ENCODE measurements at places on chromosomes 12 and 14. TPM values are rescaled to one million over a fixed set of nuclear protein-coding genes. Genes with fewer than 3 reads are reported as not detected.

The OR4E2 gene
- not detected for total RNA-seq

DNA sequence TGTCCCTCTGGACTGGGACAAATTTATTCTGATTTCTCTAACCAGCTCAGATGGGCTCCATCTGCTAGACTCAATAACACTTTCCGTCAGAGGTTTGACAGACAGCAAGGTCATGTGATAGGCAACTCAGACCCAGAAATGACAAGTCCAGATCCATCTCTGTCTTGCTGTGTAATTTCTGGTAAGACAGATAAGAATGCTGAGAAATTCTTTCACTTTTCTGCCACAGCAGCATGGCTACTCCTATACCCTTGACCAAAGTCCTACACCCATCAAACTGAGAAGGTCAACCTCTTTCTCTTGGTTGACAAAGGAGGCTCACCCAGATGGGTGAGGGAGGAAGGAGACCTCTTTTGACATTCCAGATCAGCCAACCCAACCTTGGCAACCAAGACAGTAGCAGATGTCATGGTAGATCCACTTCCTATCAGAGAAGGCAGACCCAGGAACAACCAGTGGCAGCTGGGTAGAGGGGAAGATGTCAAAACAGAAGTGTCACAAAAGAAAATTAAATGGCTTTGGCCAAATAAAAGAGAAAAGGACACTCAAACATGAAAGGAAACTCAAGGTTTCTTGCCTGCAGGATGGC is 36.9 kb upstream of the PRKAB1 start:
- DNase-seq = no peak

DNA sequence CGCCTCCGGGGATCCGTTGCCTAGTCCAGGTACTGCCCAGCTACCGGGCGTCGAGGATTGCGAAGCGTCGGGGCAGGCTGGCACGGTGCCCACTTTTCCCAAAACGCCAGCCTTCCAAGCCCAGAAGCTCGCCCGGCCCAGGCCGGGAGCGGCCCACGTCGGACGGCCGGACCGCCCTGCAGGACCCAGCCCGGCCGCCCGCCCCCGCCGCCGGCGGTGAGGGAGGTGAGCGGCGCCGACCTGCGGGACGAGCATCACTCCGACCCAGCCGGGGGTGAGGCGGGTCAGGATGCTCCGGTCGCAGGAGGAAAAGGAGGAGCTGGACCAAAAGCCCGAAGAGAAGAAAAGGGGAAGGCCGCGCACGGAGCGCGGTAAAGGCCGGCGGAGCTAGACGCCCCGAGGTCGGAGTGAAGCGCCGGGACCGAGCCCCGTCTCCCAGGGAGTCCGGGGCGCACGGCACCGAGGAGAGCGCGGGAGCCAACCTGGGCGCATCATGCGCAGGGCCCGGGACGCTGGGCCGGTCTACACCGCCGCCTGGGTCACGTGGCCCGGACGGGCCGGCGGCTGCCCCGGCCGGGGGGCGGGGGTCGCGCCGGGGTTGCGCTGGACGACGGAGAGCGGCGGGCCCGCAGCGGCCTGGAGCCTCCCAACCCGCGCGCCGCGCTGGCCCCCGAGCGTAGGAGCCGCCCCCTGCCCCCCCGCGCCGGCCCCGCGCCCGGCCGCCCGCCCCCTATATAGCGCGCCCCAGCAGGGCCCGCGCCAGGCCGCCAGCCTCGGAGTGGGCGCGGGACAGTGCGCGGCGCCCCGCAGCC is at the start of gene AQP5:
TSS of gene AQP5 (plus strand) at position 762 of the 812 bp plus-strand sequence. CDS start 146 bp downstream, outside the sequence.
- DNase-seq = no peak

The PPP1R12A gene
- 176 TPM for total RNA-seq

GRCh38 chr14:30185832-30186231 is 258.2 kb upstream of the PRKD1 start:
- DNase-seq = no peak

The ZNF385A gene
- 1.1 TPM for total RNA-seq

- peak; percentile 64 for DNase-seq
These were observed at the start of gene INSM2 for GRCh38 chr14:35533357-35534207. Gene INSM2, plus strand, starts transcription at chr14:35534164. Its CDS starts 89 bp downstream, at chr14:35534253.

- DNase-seq = no peak
These were observed 447.3 kb downstream of the NELL2 start for GRCh38 chr12:44428825-44429224.

DNA sequence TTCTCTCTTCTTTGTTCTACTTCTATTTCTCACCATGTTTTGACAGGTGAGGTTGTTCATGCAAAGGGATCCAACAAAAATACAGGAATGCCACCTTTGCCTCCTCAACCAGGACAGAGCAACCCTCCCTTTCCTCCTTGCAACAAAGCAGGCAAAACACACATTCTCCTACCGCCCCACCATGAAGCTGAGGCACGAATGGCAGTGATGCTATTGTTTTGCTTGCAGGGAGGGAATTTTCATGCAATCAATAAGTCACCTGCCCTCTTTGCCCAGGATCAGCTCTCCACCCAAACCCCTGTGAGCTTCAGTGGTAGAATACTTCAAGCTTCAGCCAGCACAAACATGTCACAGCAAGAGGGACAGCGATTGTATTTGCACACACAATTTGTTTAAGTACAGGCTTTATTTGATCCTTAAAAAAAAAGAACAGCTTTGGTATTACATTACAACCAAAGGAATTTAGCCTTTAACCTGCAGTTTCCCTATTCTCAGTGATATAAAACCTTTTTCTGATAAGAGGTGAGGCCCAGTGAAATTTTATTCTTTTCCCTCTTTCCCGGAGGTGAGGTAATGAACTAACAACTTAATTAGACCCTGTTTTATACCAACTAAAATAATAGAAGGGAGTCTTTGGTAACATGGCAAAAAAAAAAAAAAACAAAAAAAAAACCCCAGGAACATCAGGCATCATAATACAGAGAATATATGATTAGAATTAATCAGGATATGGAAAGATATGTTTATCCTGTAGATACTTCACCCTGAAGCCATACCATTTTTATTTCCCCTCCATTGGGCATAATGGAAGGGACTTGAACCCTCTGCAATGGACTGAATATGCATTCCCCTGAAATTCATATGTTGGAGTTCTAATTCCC is 87.0 kb upstream of the EEA1 start:
- no peak for DNase-seq

GRCh38 chr14:104237651-104238423 is 99.5 kb downstream of the KIF26A start:
- DNase-seq = no peak

DNA sequence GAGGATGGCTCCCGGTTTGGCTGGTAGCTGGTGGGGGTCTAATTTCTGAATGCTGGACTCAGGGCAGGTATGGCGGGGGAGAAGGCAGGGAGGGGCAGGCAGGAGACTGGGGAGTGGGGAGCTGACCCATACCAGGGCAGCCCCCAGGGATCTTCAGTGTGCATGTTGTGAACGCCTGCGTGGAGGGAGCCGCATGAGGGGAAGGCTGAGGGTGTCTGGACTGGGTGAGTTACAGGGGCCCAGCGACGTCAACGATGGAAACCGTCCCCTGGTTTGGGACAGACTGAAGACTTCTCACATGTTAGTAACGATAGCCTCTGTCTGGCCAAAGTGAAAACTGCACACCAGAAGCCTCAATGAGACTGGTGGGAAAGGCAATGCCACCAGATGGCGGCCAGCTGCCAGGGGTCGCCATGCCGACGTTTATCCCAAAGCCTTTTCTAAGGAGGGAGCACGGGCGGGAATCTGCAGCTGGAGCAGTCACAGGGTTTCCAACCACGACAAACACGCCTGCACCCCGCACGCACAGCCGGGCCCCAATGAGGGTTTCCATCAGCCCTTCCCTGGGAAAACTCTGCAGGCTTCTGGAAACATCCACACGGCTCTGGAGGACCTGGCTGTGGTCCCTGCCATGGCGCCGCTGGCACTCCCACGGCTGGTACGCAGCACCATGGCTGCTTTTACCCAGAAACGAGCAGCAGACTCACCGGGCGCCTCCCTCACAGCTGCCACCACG is 14.0 kb downstream of the PGAM5 start:
- no peak for DNase-seq

GRCh38 chr12:6254491-6254890 is 54.3 kb downstream of the CD9 start:
- no peak for DNase-seq

- no peak for DNase-seq
These were observed 21.3 kb downstream of the GCH1 start for GRCh38 chr14:54881235-54881760.

The LMO3 gene
- total RNA-seq = 363 TPM

Measured in occipital lobe (tissue), 3 donors.